ENCODE measurements at places on chromosomes 12 and 14.

DNA sequence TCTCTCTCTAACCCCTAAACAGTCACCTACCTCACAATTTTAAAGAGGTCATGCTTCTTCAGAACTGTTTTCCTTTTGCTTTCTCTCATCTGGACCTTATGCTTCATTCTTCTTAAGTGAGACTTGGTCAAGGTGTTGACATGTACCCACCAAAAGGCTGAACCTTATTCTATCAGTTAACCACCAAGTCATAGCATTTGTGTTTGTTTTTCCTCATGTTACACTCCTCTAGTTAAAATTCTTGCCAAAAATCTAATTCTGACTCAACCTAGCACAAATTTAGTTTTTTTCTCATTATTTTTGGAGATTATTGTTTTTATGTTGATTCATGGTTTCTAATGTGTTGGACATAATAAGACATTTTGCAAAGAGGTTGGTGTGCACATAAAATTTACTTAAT, 578.6 kb downstream of the SLC16A7 start:
- DNase-seq, result no peak

DNA sequence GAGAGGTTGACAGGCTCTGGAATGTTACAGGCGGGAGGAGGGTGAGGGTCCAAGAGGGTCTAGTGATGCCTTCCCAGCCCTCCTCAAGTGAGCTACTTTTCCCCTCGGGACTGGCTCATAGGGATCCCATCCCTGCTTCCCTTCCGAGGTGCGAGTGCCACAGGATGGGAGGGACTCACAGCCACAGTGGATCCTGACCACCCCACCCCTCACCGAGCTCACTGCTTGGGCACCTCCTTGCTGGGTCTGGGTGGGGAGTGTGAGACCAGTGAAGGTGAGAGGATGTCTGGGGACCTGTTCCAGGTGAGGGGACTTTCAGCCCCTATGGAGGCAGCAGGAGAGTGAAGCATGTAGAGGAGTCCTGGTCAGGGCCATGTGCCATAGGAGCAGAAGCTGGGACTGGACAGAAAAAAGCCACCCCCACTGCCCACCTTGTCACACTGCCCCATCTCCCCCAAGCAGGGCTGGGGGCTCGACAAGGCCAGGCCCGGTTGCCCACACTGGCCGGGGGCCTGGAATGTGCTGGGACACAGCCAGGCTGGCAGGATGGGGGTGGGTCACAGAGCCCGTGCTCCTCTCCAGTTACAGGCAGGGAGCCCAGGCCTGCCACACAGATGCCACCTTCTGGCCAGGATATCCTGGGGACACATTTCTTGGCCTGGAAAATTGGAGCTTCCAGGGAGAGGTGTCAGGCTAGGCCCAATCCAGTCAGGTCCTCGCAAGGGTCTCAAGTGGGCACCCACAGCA, 1.7 kb upstream of the TNS2 start:
- no peak for DNase-seq

- no peak for DNase-seq
Measured at GRCh38 chr12:123080634-123081033, 70.3 kb downstream of the PITPNM2 start.

DNA sequence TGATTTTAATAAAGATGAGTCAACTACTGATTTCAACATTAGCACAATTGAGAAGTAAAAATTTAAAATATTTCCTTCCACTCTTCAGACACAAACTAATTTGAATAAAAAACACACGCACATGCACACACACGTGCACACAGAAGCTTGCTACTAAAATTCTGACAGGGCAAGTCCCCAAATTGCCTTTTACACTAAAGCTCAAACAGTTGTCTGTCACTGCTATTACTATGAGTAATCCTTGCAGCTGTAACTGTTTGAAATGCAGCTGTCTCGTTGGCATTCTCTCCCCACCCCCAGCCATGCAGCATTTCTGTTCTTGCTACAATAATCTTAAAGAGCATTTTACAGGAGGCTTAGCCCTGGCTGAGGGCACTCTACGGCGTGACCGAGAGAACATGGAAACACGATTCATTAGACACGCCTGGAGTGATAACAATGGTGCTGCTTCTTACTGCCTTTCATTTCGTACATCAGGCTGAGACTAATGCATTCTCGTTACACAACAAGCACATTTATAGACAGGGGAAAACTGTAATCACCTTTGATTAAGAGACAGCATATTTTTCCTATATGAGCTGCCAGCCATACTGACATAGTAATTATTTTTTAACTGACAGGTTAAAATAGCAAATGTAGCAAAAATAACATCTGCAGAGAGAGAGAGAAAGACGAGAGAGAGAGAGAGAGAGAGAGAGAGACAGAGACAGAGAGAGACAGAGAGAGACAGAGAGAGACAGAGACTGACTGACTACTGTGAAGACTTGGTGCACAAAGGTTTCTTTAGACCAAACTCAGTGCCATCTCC, 153.8 kb downstream of the MED13L start:
- peak; percentile 4 for DNase-seq

- DNase-seq, result no peak
Measured at GRCh38 chr12:67284561-67284960, 15.4 kb downstream of the CAND1 start.

DNA sequence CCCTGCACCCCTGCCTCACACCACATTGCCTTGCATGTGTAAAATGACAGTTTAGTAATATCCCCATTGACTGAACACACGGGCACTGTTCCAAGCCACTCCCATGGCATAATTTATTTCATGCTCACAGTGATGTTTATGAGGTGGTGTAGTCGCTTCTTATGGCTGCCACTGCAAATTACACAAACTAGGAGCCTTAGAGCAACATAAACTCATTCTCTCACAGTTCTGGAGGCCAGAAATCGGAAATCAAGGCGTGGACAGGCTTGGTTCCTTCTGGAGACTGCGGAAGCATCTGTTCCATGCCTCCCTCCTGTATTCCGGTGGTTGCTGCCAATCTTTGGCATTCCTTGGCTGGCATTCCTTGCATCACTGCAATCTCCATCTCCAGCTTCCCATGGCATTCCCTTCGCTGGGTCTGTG, 97.3 kb downstream of the RIN3 start:
- DNase-seq, result no peak

DNA sequence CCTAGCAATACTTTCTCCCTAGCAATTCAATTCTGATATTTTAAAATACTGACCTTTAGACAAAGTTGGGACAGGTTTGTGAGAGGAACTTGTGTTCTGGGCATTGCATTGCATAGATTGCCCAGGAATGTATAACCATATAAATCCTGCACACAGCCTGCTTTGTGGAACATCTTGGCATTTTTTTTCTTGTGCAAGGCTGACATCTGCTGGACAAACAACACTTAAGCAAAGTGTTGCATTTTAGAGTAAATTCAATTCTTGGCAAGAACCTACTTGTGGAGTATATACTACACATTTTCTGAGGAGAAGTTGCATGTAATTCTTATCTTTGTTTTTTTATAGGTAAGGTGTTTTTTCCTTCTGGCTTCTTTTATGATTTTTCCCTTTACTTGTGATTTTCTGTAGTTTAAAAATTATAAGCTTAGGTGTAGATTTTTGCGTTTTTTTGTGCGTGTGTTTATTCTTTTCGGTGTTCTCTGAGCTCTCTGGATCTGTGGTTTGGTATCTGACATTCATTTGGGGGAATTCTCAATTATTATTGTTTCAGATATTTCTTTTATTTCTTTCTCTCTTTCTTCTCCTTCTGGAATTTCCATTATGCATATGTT, 26.4 kb downstream of the TESPA1 start:
- DNase-seq, result peak; percentile 37

DNA sequence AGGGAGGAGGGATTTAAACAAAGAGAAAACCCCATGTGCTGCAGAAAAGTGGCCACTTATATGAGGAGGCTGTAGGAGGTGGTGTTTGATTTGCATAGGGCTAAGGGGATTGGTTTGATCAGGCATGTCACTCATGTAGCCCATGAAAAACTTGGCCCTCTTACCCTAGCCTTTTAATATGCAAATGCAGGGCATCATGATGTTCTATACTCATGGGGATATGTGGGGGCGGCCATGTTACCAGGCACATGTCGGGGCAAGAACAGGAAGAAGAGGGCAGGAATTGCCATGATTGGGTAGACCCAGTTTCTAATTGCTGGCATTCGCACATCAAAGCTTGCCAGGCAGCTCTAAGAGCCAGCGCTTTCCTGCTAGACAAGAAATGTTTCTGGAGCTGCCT, 28.8 kb downstream of the KLRK1 start:
- DNase-seq, result no peak
